Pulmonary artery endothelial cell (primary cell): ENCODE measurements at places on chromosomes 1 and 21. TPM values are rescaled to one million over a fixed set of nuclear protein-coding genes. Genes with fewer than 3 reads are reported as not detected.

ZNF670 gene
- total RNA-seq: 6.2 TPM in 2 replicates

GPR25 gene
- total RNA-seq: not detected in 2 replicates

BMP8B gene
- 0.07 and 0.21 TPM in 2 replicates for total RNA-seq

OR2T33 gene
- total RNA-seq: not detected in 2 replicates

- DNase-seq: no peak
Measured at GRCh38 chr1:185409763-185410528, 92.9 kb upstream of the IVNS1ABP start.

DNA sequence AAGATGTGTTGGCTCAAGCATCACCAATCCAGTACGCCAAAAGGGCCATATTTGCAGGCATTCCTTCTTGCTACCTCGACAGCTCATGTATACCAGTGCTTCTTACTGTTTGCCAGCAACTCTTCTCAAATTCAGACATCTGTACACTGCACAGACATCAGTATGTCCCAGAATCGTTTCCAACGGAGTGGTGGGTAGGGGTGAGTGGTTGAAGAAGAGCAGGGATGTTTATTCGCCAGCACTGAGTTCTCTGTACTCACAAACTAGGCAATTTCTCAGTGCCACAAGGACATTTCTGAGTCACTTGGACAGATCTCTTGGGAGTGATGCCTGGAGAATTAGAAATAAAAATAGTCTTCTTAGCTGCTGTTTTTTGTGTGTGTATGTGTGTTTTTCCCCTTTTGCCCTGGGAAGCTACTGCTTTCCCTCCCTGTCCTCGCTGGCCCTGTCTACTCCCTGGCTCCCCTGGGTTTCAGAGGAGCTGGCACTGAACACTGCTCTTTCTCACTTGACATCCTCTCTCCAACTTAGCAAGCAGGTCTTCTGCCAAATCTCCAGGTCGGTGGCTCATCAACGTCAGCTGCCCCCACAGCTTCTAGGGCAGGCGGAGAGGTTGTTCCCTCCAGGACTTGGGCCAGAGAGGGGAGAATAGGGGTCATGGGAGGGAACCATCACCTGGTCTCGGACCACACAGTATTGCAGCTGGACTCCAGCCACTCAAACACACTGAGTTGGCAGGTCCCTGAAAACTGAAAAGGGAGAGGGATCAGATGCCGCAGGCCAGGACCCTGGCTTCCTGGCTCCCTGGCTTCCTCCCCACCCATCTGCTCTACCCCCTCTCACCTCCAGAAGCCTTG is 90.5 kb downstream of the NMNAT2 start:
- no peak for DNase-seq

GRCh38 chr1:43464681-43465504 is 11.2 kb upstream of the HYI start:
- no peak for DNase-seq

DNA sequence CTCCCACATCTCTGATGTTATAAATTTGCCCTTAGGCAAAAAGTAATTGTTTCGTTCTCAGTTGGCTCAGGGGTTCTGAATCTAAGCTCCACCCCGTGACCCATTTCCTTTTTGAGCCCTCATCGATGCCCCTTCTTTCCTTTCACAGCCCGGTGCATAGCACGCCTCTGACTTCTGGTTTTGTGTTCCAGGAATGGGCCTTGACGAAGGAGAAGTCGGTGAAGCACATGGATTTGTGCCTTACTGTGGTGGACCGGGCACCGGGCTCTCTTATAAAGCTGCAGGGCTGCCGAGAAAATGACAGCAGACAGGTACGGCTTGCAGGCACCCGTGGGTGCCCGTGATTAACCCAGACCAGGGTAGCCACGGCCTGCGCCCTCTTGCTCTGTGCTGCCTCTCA is 151.9 kb downstream of the PGBD5 start:
- peak; percentile 52 for DNase-seq

DNA sequence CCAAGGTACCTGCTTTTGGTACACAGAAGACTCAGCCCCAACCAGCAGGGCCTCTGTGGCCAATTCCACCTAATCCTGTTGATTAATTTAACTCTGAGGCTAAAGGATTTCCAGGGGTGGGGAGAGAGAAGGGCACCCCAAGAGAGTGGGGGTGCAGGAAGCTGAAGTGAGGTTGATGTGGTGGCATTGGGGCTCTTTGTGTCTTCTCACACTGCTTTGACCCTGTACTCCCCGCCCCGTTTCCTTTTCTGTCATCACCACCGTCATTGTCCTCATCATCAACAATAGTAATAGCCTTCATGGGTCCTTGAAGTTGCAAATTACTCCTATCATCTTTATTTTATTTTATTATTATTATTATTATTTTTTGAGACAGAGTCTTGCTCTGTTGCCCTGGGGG is 55.9 kb downstream of the PAX7 start:
- DNase-seq: no peak

GRCh38 chr1:176643536-176643935 is 180.6 kb downstream of the PAPPA2 start:
- no peak for DNase-seq

DNA sequence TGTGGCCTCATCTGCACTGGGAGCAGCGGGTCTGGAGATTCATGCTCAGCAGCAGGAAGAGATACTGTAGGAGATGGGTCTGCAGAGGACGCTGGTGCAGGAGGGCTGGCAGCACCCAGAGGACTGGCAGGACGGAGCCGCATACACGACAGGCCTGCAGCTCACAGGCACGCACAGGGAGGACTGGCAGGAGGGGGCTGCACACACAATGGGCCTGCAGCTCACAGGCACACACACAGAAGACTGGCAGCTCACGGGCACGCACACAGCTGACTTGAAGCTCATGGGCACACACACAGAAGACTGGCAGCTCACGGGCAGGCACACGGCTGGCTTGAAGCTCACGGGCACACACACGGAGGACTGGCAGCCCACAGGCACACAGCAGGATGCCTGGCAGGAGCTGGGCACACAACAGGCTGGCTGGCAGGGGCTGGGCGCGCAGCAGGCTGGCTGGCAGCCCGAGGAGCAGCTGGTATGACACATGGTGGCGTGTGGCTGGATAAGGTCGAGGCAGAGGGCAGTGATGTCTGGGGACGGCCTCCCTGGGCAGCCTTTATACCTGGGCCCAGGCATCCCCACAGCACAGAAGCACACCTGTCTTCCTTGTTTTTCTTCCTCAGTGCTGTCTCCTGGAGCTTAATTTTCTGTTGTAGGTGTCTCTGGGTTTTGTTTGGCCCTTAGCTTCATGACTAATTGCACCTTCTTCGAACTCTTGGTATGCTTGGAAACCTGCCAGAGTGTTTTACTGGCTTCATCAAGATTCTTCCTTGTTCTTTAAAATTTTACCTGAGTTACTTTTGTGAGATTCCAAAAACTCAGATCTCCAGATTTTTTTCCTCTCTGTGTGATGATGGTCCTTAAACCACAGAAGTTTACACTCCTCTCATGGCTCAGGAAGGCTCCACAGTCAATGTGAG is at the start of gene KRTAP12-2:
Gene KRTAP12-2, minus strand, starts transcription at position 527 of the 920 bp plus-strand sequence. Its CDS starts 41 bp downstream, at position 486.
- no peak for DNase-seq

DNA sequence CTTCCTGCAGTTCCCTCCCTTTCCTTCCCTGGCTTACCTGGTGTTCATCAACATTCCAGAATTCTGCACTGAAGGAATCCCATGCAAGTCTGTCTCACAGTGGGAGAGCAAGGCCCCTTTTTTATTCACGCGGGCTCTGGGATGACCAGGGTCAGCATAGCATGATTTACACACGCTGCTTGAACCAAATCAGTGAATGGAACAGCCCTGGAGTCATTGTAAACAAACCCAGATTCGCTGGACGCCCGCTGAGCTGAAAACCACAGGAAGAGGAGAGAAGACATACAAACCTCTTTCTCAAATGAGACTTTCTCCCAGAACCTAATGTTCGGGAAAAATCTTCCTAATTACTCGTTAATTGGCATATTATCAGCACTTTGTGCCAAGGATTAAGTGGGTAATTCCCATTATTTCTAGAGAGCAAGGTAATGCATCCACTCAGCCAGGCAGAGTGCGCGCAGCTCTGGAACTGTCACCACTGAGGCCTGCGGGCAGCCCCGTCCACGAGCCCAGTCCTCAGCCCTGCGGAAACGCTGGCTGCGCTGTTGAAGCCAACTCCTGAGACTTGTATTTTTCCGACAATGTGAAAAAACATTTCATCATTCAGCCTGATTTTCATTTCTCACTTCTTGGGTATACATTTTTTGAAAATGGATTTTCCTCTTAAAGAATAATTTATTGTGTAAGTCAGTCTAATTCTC is 140.0 kb downstream of the ETS2 start:
- DNase-seq: no peak

DNA sequence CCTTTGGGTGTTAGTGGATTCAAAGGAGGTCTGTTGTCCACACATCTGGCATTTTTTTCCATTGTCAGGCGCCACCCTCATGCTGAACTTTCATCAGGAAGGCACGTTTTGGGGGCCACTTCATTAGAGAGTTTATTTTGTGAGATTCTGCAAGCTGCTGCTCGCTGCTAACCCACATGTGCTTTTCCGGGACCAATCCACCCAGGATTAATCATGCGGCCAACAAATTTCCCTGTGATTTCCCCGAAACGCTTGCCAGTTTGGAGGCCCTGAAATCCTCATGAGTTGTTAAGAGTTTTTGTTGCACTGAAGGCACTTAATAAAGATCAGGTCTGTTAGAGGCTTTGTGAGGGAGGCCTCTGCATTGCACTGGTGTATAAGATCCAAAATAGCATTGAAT is 2.4 kb downstream of the PDPN start:
- DNase-seq: no peak

- no peak for DNase-seq
Measured at GRCh38 chr1:71881611-71882010, 400.7 kb downstream of the NEGR1 start.

GRCh38 chr1:218366322-218367052 is 21.4 kb downstream of the TGFB2 start:
- DNase-seq: no peak
